Fibroblast of skin of back (primary cell): ENCODE measurements at places on chromosomes 1 and 21.
A peak's percentile ranks its signal among the peaks of the same experiment; 100 is the strongest.

DNA sequence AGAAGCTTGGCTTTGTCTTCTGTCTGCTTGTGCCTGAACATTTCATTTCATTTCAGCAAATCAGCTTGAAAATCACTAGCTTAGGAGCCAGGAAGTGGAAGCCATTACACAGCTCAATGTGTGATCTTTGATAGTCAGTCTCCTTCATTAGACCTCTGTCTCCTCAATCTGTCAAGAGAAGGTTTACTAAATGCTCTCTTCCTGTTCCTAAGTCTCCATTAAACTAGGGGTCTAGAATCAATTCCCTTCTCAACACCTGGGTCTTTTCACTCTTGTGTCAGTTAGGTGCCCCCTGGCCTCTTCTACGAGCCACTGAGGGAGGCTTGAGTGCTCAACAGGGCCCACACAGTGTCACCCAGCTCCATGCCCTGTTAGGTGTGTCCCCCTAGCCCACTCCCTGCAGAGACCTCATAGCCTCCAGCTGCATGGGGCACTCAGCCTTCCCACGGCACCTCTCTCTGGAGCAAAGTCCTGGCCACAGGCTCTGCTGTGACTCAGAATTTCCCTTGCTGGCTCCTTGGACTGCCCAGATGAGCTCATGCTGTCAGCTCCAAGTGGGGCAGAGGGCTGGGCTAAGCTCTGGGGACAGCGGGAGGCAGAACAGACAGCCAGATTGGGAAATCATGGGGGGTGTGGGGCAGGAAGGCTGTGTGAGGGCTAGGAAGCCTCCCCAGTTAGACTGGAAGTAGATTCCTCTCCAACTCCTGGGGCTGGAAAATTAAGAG is 115.7 kb upstream of the IPO9 start:
- DNase-seq, result peak; percentile 100

- no peak for DNase-seq
Measured at GRCh38 chr1:34825455-34826091, 32.8 kb downstream of the GJA4 start.

DNA sequence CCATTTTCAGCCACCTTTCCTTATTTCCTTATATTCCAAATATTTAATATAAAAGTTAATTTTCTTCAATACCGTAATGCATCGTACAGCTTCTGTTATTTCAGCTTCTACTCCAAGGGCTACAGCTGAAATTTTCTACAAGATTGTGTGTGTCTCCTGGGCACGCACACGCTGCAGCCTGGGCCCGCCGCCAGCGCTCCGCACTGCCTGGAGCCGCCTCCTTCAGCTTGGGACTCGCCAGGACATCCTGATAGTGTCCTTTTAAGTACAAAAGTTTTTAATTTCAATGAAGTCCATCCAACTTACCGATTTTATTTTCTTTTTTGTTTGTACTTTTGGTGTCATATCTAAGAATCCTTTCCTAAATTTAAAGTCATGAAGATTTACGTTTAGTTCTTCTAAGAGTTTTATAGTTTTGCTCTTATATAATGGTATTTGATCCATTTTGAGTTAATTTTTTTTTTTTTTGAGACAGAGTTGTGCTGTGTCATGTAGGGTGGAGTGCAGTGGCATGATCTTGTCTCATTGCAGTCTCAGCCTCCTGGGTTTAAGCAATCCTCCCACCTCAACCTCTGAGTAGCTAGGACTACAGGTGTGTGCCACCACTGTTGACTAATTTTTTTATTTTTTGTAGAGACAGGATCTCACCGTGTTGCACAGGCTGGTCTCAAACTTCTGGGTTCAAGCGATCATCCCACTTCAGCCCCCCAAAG is 82.8 kb downstream of the AXDND1 start:
- DNase-seq, result no peak

DNA sequence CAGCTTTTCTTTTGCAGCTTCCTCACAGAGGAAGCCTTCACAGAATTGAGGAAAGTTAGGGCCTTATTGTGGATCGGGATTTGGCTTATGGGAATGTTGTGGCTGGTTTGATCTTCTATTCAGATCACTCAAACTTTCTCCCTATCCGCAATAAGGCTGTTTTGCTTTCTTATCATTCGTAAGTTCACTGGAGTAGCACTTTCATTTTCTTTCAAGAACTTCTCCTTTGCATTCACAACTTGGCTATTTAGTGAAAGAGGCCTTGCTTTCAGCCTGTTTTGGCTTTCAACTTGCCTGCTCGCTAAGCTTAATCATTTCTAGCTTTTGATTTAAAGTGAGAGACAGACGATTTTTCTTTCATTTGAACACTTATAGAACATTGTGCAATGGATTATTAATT is 181.9 kb upstream of the B3GALT2 start:
- DNase-seq, result no peak

GRCh38 chr1:61967750-61968149 is 225.5 kb downstream of the PATJ start:
- DNase-seq, result peak; percentile 36

DNA sequence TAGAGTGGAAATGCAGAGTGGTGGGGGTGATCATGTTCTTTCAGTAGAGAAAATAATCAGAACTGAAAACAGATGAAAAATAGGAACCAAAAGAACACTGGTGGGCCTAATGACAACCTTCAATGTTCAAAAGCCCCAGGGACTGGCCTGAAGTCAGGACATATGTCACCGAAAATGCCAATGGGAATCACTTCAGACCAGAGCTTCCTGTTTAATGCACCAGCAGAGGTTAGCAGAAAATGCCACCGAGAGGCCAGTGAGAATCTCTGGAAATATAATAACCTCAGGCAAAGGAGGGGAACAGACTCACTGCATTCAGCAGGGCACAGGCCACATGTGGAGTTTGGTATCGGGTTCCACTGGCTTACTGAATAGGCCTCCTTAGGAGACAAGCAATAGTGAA is 15.9 kb upstream of the CD58 start:
- DNase-seq, result peak; percentile 28

GRCh38 chr1:207035877-207036551 is 3.5 kb upstream of the C1orf116 start:
- DNase-seq, result no peak

GRCh38 chr1:3234281-3234680 is 165.3 kb downstream of the PRDM16 start:
- no peak for DNase-seq

- DNase-seq, result no peak
Measured at GRCh38 chr1:115768549-115768948, at the start of gene CASQ2. Gene CASQ2, minus strand, starts transcription at chr1:115768714. Its CDS starts 173 bp downstream, at chr1:115768541.

GRCh38 chr1:222373216-222373615 is 174.7 kb downstream of the HHIPL2 start:
- no peak for DNase-seq

GRCh38 chr1:186775881-186776560 is 52.7 kb upstream of the PLA2G4A start:
- no peak for DNase-seq

DNA sequence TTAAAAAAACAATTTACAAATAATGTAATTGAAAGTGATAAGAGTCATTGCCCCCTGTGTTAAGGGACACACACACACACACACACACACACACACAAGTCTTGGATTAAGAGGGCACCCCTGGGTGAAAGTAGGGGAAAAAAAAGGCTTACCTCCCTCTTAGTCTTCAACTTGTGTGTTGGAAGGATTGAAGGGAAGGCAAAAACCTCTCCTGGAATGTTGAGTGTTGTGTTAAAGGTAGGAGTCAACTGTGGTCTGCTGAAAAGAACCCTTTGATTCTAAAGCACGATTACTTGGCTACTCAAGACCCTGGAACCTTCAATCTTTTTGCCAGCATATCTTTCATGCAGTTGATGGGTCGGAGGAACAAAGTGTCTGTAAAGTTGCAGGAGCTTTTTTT is 6.4 kb downstream of the PBX1 start:
- DNase-seq, result no peak

- DNase-seq, result no peak
Measured at GRCh38 chr1:94992161-94992560, 65.3 kb upstream of the CNN3 start.

- no peak for DNase-seq
Measured at GRCh38 chr1:238323490-238323889, 432.8 kb upstream of the ZP4 start.

DNA sequence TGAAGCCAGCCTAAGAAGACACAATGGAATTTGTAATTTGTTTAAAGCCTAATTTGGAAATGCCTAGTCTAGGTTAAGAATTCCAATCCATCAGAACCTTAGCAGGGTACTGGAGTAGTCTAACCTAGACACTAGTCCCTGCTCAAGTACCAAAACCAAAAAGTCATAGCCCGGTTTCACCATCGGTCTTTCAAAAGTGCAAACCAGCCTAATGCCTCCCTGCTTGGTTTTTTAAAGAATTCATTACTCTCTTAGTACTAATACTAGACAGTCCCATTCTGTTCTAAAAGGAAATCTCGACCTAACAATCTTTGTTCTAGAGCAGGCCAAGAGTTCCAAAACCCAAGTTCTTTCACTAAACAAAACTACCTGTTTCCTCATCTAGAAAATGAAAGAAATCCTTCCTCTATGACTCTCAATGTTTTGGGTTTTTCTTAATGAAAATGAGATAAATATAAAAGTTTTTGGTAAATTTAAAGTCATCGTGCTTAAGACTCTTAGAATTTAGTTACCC is 2.6 kb downstream of the PUM1 start:
- DNase-seq, result no peak

DNA sequence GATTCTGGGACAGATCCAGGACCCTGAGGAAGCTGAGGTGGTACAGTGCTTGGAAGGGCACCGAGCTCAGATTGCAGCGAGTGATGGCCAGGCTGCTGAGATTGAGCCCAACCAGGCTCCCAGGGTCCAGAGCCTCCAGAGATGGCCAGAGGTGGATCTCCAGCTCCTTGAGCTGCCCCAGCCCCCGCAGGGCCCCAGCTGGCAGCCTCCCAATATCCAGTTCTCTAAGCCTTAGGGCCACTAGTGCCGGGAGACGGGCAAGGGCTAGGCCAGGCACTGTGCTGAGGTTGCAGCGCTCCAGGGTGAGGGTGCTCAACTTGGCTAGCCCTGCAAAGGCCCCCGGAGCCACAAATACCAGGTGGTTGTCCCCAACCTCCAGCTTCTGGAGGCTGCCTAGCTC is 3.4 kb downstream of the LINGO4 start:
- no peak for DNase-seq

GRCh38 chr1:192747943-192748342 is 60.9 kb upstream of the RGS2 start:
- peak; percentile 15 for DNase-seq

GRCh38 chr1:203188686-203189232 is 2.3 kb upstream of the CHI3L1 start:
- DNase-seq, result no peak

DNA sequence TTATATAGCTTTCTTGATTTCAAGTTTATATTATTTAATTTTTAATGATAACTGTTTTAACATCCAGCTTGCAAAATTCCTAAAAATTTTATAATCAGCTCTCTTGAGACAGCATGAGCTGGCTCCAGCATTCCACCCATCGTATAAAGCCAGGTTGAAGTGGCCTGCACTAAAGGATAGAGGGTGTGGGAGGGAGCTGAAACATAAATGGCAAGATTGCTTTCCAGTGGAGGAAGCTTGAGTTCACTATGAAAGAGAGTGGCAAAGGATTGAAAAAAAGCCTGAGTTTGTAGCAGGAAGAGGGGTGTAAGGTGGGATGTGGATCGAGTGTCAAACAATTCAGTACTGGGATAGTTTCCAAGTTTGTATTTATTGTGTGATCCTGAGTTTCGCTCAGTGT is 48.5 kb upstream of the ZNF644 start:
- no peak for DNase-seq

DNA sequence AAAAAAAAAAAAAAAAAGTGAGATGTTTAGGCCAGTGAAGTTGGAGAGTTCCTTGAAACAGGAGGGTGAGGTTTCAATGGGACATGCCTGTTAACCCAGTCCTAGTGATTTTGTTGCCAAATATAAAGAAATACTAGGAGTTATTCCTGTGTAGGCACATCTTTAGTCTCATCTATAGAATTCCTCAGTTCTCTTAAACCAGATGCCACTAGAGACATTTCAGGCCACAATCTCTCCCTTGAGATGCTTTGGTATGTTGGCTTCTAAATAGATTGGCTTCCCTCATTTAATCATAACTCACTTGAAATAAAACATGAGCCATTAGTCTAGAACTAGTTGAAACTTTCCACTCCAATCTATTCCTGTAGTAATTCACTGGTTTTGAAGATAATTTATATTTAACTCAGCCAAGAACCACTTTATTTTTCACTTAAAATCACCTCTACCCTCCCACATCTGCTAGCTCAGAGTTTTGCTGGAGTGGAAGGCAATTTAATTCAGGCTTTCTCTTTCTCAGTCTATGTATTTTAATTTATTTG is 29.8 kb downstream of the GPR137B start:
- peak; percentile 57 for DNase-seq

DNA sequence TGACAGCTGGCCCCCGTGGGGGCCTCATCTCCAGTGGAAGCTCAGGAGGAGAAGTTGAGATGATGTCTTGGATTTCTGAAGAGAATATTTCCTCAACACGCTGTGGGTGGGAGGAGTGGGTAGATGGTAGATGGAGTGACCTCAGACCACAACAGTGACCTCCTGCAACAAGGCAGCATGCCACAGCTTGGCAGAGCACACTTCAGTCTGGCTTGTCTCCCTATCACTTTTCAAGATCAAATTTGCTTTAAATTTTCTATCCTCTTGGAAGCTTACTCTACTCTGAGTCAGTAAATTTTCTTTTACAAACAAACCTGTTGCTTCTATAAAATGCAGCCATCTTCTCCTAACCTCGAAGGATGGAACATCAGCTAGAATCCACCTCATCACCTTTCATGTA is 59.7 kb downstream of the NTPCR start:
- no peak for DNase-seq

- peak; percentile 60 for DNase-seq
Measured at GRCh38 chr1:109610609-109611307, 8.7 kb downstream of the GNAT2 start.

GRCh38 chr1:175537571-175537970 is 205.8 kb downstream of the TNR start:
- DNase-seq, result no peak

DNA sequence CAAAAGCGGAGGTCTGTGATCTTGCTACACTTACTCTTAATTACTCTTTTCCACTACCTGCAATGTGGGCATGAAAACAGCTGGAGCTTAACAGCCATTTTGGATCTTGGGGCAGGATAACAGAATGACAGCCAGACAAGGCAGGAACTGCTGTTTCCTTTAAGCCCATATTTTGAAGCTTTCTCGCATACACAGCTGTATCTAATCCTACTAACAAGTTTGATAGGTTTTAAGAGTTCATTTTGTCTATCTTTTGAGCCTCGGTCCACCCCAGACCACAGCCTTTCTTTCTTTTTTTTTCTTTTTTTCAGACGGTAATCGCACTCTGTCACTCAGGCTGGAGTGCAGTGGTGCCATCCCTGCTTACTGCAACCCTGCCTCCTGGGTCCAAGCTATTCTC is 42.4 kb upstream of the CRB1 start:
- DNase-seq, result no peak

- DNase-seq, result no peak
Measured at GRCh38 chr21:45088729-45089128, 14.3 kb downstream of the ADARB1 start.

- DNase-seq, result no peak
Measured at GRCh38 chr21:41365377-41366107, 3.7 kb downstream of the MX2 start.

GRCh38 chr1:159924791-159925718 is at the start of gene TAGLN2:
Gene TAGLN2, minus strand, starts transcription at chr1:159925507. Its CDS starts 4,998 bp downstream, at chr1:159920509.
- peak; percentile 95 for DNase-seq

- DNase-seq, result no peak
Measured at GRCh38 chr1:184640505-184640904, 114.2 kb downstream of the EDEM3 start.

GRCh38 chr1:173195596-173196088 is 11.5 kb downstream of the TNFSF4 start:
- DNase-seq, result no peak
